ENCODE measurements at places on chromosomes 7 and 10. TPM values are rescaled to one million over a fixed set of nuclear protein-coding genes. Genes with fewer than 3 reads are reported as not detected.
A peak's percentile ranks its signal among the peaks of the same experiment; 100 is the strongest.

DNA sequence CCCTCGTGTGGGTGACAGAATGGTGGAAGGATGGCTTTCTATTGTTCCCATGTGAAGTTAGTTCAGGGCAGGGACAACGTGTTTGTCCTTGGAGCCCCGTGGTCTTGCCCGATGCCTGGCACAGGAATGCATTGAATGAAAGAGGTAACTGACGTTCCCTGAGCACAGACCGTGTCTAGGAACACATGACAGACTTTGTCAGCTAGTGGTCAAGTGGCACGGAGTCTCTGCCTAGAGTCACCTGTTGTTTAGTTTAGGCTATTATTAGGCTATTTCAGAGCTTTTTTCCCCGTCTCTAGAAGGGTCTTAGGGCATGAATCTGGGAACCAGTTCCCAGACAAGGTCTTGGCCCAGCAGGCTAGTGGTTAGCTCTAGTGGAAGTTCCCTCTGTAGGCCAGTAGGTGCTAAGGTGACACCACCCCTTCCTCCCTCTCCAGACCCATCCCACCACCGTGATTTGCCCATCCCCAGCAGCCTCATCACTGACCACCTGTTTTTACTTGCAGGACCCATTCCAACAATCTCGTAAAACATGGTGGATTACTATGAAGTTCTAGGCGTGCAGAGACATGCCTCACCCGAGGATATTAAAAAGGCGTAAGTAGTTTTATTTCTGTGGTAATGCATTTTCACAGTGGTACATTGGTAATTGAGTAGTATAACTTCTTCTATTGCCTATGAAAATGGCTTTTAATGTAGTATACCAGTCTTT, 21.4 kb downstream of the DNAJB6 start:
- DNase-seq, result no peak

GRCh38 chr10:17847585-17848296, 38.6 kb downstream of the MRC1 start:
- peak; percentile 9 for DNase-seq

FGF8 gene
- polyA plus RNA-seq, result 0.34 TPM

ABCB8 gene
- polyA plus RNA-seq, result 22.2 TPM

DNA sequence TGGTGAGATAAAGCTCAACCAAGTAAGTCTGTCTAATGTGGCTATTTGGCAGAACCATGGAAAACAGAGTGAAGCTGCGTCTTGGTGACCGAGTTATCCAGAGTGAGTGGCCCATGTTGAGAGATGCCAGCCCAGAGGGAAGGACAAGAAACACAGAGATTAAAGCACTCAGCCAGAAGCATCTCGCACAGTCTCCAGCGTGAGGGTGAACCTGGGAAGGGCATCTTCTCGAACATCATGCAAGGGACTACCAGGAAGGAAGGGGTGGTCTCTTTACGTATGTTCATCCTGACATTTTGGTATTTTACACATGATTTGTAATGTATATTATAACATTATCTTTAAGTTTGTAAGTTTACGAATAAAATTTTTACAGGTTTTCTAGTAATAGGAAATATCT, 146.4 kb downstream of the TCERG1L start:
- no peak for DNase-seq

HSPA12A gene
- 5.3 TPM for polyA plus RNA-seq

DNA sequence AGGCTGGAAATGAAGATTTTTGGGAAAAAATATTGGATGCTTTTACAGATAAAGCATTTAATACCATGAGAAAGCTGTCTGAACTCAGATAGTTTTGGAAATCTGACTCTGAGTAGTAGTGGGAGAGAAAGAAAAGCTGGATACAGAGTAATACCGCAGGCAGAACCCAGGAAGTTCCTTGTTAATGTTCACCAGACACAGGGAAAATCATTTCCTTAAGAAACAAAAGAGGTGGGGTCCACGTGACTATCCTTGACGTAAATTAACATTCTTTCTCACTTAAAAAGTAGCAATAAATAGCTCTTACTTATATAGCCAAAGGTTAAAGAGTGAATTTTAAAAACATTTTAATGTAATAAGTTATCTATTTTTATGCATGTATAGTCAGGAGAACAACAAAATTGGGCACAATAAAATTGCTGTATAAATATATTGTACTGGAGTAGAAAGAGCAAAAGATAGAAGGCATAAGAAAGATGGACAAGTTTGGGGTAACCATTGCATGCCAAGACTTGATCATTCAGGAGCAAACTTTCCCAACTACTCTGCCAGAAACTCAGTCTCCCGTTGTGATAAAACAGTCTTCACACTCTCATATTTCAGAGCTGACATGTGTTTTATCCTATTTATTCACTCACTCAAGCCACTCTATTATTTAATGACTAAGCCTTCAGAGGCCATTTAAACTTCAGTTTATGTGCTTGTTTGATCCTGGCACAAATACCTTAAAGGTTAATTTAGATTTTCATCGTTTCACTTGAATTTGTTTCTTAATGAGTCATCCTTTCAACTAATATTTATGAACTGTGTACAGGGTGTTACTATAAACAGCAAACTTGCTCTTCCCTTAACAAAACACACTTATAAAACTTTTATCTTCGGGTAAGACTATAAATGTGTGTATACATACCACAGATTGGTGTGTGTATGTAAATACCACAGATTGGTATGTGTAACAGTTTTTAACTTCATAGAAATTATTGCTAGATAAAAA, 143.1 kb downstream of the GNAI1 start:
- DNase-seq, result no peak

- no peak for DNase-seq
Observed at GRCh38 chr10:34139559-34139958, 675.5 kb downstream of the PARD3 start.

NACAD gene
- 4.4 TPM for polyA plus RNA-seq

PRPS1L1 gene
- polyA plus RNA-seq, result not detected

- DNase-seq, result no peak
Observed at GRCh38 chr7:71191771-71192170, 59.8 kb downstream of the GALNT17 start.

GRCh38 chr10:131690805-131691239, 210.0 kb upstream of the PPP2R2D start:
- DNase-seq, result no peak

DNA sequence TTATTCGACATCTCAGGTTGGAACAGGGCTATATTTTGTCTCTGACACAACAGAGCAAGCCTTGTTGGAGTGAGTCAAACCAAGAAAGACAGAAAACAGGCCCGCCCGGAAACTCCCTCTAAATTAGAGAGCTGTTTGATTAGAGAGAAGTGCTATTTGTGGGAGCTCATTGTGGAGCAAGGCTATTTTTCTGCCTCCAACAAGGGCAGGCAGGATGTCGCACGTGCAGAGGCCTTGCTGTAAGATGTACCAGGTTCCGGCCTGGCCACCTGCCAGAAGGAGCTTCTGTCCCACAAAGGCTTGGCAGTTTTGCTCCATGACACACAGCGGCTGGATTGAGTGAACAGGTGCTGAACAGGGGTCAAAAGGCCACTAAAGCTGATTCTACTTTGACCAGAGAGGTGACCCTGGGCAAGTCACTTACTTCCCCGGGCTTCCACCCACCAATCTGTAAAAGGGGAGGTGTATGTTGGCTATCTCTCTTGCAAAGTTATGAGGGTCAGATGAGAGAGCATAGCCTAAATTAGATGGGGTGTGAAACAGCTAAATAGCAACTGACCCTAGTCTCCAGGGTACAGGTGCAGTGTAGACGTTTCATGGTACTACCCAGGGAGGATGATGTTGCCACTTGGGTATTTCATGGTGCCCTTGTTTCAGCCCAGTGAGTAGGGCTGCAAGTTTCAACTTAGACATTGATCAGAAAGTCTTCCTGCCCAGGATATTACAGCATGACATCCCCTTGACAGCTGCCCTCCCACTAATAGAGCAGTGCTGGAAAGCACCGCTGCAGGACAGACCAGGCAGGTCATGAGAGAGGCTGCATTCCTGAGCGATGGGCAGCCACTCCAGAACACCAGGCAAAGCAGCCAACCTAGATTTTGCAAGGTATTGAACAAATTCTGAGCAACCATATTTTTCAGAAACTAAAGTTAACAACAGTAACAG, 62.0 kb downstream of the VSTM4 start:
- DNase-seq, result no peak

SFMBT2 gene
- polyA plus RNA-seq, result 6.3 TPM

DNA sequence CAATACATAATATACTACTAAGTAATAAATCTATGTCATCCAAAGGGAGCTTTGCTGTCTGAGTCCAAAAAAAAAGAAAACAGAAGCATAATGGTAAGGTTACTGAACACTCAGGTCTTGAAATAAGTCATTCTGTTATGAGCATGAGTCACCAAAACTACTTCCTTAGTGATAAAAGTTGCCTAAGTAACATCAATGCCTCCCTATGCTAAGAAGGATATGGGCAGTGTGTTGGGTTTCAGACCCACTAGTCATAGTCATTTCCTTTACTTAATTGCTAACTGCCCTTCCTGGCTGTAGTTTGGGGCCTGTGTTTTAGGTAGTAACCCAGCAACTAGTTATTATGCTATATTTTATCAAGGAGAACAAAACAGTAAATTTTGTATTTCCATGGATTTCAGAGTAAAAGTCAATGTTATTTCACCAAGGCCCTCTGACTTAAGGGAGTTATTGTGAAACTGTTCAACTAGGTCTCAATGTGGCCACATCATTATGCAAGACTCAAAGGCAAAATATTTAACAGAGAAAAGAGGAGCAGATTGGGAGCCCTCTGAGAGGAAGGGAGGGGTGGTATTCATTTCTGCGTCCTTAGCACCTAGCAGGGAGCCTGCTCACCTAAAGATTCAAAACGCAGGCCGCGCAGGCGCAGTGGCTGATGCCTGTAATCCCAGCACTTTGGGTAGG, 11.7 kb upstream of the VIM start:
- no peak for DNase-seq

GRCh38 chr7:44315301-44315903, 10.0 kb downstream of the CAMK2B start:
- DNase-seq, result no peak

- no peak for DNase-seq
Observed at GRCh38 chr7:141664450-141664849, 37.5 kb downstream of the DENND11 start.

GRCh38 chr10:60662917-60663614, 115.2 kb upstream of the CDK1 start:
- DNase-seq, result no peak

CDH23 gene
- 4.1 TPM for polyA plus RNA-seq

- DNase-seq, result no peak
Observed at GRCh38 chr7:137403353-137403695, 59.8 kb upstream of the PTN start.

ANAPC16 gene
- polyA plus RNA-seq, result 130 TPM

GRCh38 chr10:44755481-44755880, 155.7 kb upstream of the TMEM72 start:
- DNase-seq, result no peak

GRCh38 chr10:59382831-59383295, 20.5 kb upstream of the FAM13C start:
- no peak for DNase-seq

GRCh38 chr10:30436191-30436611, 2.2 kb downstream of the MAP3K8 start:
- DNase-seq, result no peak

DNA sequence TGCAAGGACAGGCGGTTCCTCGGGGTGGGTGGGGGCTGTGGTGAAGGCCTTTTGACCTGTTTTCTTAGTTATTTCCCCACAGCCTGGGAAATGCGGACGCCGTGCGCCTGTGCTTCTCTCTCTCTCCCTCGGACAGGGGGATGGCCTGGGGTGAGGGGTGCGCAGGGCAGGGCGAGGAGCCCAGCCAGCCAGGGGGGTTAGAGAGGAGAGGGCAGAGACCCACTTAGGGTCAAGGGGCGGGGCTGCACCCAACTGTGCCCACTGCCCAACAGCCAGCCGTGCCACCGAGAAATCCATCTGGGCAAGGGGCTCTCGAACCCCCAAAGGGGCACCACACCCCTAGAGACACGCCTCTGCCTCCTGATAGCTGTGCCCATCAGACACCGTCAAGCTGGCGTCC, 53.8 kb downstream of the DPYSL4 start:
- DNase-seq, result no peak

- DNase-seq, result no peak
Observed at GRCh38 chr10:3734111-3734510, 50.9 kb downstream of the KLF6 start.

- no peak for DNase-seq
Observed at GRCh38 chr10:112848868-112849430, 101.1 kb upstream of the TCF7L2 start.

- no peak for DNase-seq
Observed at GRCh38 chr7:44521347-44522095, 19.6 kb downstream of the NPC1L1 start.

OR6B1 gene
- polyA plus RNA-seq, result not detected

GRCh38 chr7:56537952-56538351, 421.7 kb upstream of the NUPR2 start:
- DNase-seq, result no peak

CCL24 gene
- polyA plus RNA-seq, result 0.24 TPM

DNA sequence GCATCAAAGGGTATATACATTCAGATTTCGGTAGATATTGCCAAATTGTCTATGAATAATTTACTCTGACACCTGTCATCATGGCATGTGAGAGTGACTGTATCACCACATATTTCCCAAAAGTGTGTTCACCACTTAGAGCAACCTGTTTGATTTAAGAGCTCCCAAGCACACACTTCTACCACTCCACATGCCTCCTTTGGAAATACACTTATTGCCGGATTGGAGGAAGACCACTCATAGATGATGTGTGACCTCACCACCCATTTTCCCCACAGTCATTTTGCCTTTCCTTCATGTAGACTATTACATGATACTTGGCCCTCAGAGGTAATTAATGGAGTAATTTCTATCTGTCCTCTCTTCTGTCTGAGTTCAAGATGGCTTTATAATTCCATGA, 75.5 kb downstream of the SLC16A9 start:
- DNase-seq, result no peak

DNA sequence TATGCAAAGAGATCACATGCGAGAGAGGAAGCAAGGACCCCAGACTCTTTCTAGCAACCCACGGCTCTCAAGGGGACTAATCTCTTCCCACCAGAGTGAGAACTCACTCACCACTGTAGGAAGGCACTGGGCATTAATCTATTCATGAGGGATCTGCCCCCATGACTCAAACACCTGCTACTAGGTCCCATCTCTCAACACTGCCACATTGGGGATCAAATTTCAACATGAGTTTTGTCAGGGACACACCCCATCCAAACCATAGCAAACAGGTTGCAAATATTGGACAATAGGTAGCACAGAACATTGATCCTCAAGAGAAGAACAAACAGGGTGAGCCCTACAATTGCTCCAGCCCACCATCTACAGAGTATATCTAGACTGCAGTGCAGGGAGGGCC, 740.6 kb downstream of the LRMDA start:
- DNase-seq, result no peak

Measured in forelimb muscle (tissue), 1 donor.